ENCODE measurements at places on chromosomes 3 and 15.

DNA sequence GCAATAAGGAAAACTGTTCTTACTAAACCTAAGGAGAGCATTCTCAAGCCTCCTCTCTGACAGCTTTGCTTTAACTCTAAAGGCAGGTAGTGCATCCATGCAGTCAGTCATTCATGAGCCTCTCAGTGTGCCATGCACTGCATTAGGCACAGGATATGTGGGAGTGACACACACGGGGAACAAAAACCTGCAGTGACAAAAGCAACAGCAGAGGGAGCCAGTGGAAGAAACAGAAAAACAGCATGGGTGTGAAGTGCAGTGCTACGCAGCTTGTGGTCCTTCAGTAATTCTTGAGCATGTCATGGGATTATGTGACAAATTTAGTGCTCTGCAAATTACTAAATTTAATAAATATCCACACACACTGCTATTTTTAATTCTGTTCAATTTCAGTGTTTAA lies 230.7 kb downstream of the BBX start:
- DNase-seq, result peak; percentile 11

GRCh38 chr3:148075771-148076716 lies 621.7 kb upstream of the AGTR1 start:
- DNase-seq, result peak; percentile 53

- DNase-seq, result no peak
These were observed 346.1 kb downstream of the FEZF2 start for GRCh38 chr3:62027241-62027640.

DNA sequence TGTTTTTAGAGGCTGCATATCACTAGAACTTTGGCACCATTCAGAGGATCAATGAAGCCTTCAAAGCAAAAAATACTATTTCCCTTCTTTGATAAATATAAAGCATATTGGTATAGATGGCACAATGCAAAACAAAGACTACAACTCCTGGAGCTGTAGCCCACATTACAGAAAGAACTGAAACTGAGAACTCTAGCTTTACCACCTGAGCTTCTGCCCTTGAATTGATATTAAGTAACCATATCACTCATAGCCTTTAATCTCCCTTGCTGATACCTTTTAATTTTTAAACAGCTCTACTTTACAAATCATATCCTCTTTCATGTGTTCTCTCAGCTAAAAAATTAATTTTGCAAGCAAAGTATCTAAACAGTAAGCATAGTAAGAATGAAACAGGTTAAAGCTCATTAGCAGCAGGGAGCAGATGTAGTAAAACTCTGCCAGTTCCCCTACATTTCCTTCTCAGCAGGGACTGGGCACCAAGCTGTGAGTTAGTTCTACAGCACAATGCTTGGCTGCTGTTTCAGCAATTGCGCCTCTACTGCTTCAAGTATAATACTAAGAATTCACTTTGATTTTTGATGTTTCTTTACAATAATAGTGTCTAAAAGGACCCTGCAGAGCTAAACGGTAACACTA lies 97.9 kb upstream of the NANOGP8 start:
- no peak for DNase-seq

DNA sequence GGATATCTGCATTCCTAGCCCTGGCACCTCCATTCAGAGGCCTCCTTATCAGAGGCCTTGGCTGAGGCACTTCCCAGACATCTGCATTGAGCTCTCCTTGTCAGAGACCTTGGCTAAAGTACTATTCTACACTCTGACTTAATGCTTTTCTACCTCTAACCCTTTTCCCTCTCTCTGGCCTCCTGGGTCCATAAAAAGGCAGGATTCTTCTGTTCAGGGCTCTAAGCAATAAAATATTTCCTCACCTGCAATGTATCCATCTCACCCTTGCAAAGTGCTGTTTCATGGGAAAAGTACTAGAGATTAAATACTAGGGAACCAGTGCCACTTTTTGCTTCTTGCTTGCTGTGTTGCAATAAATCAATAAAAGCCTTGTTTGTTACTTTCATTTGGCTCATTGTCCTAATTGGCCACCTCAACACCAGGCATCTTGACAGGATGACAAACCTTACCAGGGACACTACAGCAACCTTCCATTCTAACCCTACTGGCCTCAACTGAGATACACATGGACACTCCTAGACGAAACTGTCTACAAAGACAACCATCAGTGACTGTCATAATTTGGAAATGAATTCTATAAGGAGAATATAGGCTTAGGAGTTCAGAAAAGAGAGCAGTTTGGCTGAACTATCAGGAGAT lies 106.5 kb upstream of the SETMAR start:
- DNase-seq, result no peak

DNA sequence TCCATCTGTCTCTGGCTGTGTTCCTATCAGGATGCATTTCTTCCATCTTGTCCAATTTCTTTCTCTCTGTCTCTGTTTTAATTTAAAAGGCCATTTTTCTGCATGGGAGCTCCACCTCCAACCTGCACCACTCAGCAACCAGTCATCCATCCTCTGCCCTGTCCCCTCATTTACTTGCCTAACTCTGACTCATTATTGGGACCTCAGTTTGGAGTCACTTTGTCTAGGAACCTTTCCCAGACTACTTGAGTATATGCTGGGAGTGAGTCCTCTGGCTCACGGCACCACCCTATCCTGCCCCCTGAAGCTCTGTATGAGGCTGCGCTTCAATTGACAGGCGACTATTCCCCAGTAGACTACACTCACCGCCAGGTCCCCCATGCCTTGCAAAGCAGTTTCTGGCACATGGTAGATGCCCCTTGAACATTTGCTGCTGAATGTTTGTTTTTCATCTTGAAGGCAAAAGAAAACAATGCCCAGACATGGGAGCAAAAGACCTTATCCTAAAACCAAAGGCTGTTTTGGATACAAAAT lies 513.3 kb upstream of the CFAP20DC start:
- peak; percentile 36 for DNase-seq

DNA sequence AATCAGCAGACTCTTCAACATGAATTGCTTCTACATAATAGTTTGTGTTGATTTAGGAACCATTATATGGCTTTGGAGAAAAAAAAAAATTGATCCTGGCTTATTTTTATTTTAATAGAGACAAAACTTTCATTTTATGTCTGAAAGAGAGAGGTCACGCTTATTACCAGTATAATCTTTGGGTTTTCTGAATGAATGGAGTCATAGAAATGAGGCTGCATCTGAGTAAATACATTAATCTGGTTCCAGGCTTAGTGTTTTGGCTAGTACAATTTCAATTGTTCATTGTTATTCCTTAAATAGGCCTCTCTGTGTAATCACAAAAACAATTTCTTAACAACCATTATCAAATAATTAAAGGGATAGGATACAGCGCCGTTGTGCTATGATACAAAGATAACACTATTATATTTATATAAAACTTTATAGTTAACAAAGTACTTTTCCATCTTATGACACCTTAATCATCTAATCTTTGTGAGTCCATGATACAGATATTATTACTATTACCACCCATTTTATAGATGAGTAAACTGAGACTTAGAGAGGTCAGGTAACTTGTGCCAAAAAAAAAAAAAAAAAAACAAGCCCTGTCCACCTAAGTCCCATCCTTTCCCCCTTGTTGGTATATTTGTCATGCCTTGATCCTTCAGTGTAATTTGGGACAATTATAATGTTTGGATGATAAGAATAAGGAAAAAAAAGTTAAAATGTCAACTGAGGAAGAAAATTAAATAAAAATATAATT lies 41.8 kb upstream of the GOLM2 start:
- no peak for DNase-seq

DNA sequence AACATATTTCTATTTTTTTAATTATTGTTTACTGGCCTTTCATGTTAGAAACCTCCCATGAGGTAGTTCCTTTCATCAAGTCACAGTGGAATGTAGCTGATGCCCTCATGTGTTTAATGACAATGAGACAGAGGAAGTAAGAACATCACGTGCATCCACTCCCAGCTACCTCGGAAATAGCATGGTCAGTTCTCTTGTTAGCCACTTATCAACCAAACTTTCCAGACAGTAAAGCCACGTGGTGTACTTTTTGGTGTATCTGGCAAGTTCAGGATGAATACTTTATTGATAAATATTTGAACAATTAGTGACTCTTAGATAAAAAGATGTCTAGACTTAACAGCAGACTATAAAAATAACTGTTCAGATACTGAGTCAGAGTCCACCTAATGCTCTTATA lies 781.7 kb downstream of the MECOM start:
- DNase-seq, result no peak

- no peak for DNase-seq
These were observed 20.9 kb downstream of the TP63 start for GRCh38 chr3:189652042-189652441.

DNA sequence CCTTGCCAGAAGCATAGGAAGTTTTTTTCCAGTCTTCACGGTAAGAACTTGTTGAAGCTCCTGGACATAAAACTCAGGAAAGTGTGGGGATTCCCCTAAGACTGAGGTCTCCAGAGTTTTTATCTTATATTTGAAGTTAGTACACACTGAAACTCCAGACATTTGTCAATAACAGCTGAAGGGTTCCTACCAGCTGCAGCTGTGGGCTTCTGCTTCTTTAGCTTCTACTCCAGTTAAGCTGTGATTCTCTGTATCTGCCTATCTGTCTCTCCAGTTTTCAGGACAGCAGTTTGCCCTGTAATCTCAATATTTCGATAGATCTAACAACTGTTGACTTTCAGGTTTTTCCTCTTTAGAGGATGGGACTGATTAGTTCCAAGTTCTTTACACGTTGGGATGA lies 966.0 kb upstream of the SEMA6D start:
- DNase-seq, result no peak

GRCh38 chr15:39358441-39359041 lies 222.3 kb upstream of the THBS1 start:
- DNase-seq, result peak; percentile 26

DNA sequence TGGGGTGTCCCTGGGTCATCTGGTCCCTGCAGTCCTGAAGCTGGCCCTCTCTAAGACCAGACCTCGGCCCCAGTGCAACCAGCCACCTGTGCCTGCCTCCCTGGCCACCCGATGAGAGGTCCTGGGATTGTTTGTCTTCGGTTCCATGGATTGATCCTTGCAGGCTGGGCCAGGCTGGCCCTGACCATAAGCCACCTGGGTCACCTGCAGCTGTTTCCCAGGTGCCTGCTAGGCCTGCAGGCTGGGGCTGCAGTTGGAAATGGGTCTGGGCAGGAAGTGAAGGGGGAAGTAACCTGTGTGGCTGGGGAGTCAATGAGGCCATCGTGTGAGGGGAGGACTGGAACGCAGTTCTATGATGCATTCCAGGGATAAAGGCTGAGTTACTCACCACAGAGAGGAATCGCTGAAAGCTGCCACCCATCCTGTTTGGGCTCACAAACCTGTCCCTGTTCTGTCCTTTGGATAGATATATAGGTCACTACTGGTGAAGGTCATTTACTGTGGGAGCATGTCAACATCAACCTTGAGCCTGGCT lies 30.9 kb upstream of the VPS8 start:
- DNase-seq, result no peak

- no peak for DNase-seq
These were observed 46.2 kb upstream of the ADGRG7 start for GRCh38 chr3:100563228-100563627.

DNA sequence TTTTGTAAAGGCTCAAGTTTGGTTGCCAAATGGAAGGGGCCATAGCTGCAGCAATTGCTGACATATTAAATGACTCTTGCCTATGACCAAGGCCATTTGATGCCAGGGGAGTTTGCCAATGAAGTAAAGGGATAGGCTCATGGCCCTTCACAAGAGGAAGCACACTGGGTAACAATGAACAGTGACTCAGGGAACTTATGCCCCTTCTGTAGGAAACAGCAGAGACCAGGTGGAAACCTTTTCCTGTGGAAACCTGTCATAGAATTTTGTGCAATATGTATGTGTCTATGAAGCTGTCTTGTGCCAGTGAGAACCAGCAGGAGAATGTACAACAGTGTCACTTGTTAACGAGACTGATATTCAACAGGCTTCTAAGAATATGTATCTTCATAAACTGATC lies 25.4 kb upstream of the AVEN start:
- no peak for DNase-seq

DNA sequence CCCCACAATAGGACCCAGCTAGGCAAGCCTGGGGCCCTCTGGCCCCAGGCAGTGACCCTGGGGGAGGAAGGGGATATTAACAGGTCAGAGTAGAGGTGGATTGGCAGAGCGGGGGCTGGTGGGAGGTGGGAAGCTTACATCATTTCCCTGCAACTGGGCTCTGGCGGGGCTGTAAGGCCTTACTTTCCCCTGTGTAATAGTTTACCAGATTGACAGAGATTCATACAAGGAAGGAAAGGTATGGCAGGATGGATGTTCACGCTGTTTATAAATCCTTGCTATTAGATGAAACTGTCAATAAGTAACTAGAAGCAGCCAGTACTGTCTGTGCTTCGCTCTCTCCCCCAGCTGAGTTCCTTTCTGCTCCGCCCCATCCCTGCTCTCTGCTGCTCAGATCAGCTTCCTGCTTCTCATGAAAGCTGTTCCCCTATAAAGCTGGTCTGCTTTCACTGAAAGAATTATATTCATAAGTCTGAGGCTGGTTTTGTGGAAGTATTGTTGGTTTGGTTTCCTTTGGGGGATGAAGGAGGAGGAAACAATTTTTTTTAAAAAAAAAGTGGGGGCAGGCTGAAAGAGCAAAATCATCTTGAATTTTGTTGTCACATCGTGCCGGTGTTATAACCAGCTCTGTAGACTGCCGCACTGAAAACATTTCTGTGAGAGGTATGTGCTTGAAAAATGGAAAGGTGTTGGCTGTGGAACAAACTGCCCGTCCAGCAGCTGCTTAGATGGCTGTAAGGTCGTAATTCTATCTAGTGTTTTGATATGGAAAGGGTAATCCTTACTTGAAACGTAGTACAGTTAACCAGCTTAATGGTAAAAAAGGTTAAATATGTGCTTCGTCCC lies 76.4 kb downstream of the BBX start:
- peak; percentile 18 for DNase-seq

Measured in AG08396 (cell line).